ENCODE measurements at places on chromosomes 2 and 18. TPM values are rescaled to one million over a fixed set of nuclear protein-coding genes. Genes with fewer than 3 reads are reported as not detected.
A peak's percentile ranks its signal among the peaks of the same experiment; 100 is the strongest.

GRCh38 chr2:65746931-65747675 lies 314.7 kb upstream of the SPRED2 start:
- DNase-seq, result peak; percentile 18

- DNase-seq, result no peak
Observed at GRCh38 chr2:181563101-181563692, 93.7 kb downstream of the CERKL start.

GRCh38 chr2:1972422-1972821 lies 228.1 kb upstream of the PXDN start:
- no peak for DNase-seq

- DNase-seq, result no peak
Observed at GRCh38 chr18:54991981-54992380, 32.7 kb upstream of the CCDC68 start.

DNA sequence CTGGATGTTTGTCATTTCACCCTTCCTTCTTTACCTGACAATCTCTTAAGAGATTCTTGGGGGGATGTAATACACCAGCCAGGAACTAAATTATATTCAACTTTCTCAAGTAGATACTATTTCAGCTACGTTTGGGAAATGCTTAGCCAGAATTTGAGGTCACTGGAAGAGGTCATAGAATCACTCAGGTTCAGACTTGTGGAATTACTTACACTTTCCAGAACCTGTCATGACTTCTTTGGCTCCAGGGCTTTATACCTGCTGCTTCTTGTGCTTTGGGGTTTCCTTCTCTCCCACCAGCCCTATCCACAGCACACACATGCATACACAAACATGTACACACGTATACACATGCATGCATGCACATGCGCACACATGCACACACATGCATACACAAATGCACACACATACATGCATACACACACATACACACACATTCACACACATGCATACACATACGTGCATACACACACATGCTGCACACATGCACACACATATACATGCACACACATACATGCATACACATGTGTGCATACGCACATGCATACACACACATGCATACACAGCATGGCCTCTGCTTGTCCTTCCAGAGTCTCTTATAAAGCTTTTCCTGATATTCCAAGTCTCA lies 23.5 kb upstream of the ANXA4 start:
- DNase-seq, result no peak

DNA sequence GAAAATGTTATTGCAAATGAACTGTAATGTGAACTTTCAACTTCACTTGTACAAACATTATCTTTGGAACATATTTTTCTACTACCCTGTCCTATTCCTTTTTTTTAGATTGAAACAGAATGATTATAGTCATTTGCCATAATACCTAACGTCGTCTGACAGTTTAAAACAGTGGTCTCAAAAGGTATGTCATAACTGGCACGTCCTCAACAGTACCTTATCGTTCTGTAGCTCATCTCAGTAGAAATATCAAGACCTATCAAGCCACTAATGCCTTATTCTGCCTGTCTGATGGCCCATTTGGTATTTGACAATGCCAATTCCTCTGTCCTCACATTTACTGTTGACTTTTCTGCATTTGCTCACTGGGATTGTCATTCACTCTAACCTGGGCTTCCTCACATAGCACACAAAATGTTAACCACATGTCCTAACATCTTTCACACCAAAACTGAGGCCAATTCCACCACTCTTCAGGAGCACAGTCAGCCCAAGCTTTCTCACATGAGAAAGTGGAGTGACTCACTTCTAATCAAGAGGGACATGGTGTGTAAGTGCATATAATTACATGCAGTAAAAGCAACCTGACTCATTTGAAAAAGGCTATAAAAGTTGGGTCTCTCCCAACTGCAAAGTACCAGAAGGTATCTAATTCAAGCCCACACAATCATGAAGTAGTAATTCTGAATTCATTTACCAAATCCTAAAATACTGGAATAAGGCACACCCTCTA lies 34.8 kb downstream of the DNER start:
- no peak for DNase-seq

Gene NAGK
- total RNA-seq, result 57.7 TPM

All from WTC11 (cell line).